ENCODE measurements at places on chromosomes 1 and 21.

DNA sequence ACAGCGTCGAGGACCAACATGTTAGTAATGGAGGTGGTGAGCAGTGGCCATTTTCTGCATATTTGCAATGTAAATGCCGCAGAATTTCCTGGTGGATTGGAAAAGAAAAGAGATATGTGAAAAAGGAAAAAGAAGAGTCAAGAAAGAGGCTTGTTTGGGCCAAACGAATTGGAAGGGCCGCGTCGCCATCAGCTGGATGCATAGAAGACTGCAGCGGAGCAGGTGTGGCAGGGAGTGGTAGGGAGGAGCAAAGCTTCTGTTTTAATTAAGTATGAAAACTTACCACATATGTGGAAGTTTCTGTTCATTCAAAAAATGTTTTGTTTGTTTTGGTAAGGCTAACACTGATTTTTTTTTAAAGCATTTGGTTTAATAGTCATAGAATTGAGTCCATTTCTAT is 690.7 kb downstream of the NCAM2 start:
- no peak for DNase-seq

GRCh38 chr1:11703357-11704193 is 12.1 kb downstream of the DRAXIN start:
- no peak for DNase-seq

DNA sequence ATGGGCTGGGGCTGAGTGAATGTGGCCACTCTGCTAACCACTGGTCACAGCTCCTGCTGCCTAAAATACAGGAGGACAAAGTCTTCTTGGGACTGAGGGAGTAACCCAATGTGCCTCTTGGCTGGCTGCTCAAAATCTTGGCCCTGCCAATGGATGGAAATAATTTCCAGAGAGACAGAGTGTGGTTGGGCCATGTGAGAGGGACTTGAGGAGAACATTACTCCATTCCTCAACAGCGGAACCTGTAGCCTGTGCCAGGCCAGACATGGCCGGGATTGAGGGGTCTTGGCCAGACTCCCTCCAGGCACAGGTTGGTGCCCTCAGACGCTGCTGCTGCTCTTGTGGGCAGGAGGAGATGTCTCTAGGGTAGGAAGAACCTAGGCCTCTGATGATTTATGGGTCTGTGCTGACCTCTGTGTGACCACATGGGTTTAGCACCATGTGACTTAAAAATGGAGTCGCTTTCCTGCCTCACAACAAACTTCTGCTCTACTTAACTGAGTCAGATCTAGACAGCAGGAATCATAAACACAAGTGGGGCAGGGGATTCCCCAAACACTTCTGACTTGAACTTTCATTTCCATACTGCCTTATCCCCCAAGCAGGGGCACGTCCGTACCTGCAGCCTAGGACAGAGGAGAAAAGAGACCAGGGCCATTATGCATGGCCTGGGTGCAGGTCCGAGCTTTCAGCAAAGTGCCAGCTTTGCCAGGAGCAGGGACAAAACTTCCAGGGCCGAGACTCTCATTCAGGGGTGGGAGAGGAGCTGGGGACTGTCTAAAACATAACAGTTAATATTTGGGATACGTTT is 79.2 kb downstream of the CD34 start:
- DNase-seq: no peak

DNA sequence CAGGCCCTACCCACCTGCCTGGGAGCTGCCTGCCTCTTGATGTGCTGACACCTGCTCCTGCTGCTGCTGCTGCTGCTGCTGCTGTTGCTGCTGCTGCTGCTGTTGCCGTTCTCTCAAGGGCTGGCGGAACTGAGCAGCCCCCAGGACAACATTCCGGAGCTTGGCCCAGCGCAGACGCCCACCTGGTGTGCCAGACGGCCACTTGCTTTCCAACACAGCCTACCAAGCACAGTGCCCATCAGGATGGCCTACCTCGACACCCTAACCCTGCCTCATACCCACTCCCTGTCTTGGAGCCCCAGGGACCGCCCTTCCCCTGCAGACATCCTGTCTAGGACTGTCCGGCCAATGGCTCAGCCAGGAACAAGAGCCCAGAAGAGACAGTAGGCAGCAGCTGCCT is 11.8 kb downstream of the DENND4B start:
- no peak for DNase-seq

DNA sequence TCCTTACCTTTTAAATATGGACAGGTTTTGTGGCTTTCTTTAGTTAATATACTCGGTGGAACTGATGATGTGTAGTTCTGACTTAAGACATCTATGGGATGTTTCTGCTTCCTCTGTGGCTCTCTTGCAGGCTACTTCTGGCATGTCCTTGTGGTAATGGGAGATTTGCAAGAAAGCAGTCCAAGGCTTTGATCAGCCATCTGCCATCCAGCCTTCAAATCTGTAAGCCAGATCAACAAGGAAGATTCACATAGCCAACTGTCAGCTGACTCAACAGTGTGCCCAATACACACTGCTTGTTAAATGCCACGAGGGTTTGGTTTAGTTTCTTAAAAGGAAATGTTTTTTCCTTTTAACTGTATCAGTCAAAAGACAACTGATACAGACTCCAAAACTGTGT is 722.2 kb upstream of the CHRM3 start:
- DNase-seq: no peak

DNA sequence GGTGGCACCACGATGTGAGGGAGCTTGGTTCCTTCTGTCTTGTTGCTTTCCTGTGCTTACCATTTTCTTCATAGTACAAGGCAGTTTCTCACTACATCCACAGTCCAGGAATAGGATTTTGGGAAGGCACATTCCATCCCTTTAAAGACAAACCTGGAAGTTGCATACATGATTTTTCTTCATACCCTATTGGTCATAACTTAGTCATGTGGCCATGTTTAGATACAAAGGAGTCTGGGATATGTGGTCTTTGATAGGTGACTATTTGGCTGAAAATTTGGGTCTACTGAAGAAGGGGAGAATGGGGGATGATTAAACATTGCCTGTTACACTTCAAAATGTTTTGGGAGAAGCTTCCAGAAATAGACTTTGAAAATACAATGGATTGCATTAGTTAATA is 7.0 kb downstream of the DYRK1A start:
- no peak for DNase-seq

GRCh38 chr21:34268493-34268892 is 95.3 kb upstream of the KCNE2 start:
- DNase-seq: no peak

- DNase-seq: no peak
These were observed 75.4 kb downstream of the TENT5C start for GRCh38 chr1:117681093-117681900.

DNA sequence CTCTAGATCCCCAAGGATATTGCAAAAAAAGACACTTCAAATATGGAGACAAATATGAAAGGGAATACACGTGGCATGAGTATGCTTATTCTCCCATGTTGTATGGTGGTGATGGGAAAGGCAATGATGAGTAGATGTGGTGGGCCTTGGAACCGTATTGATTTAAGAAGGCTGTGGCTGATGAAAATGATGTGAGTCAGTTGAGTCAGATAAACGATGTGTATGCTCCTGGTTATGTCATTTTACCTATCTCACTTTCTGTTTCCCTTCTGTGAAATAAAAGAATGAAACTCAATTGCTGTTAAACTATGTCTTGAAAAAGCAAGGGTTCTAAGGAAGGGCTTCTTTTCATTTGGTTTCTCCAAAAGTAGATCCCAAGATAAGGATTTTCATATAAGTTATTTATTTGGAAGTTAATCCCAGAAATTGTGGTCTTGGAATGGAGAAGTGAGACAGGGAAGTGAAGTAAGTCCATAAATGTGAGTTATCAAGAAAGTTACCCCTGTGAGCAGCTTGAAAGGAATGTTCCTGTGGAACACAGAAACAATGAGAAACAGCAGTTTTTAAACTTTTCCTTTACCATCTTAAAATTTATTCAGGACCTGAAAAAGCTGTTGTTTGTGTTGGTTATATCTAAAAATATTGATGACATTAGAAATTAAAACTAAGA is 292.0 kb downstream of the DUSP10 start:
- no peak for DNase-seq

DNA sequence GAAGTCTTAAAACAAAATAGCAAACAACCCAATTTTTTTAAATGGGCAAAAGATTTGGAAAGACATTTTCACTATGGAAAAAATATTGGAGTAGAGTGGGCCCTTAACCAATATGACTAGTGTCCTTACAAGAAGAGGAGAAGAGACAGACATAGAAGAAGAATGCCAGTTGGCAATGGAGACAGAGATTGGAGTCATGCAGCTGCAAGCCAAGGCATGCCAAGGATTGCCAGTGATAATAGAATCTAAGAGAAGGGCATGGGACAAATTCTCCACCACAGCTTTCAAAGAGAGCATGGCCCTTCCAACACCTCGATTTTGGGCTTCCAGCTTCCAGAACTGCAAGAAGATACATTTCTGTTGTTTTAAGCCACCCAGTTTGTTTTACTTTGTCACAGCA is 92.7 kb downstream of the RGS2 start:
- DNase-seq: no peak

GRCh38 chr1:193569096-193569982 is 382.9 kb upstream of the B3GALT2 start:
- DNase-seq: no peak

DNA sequence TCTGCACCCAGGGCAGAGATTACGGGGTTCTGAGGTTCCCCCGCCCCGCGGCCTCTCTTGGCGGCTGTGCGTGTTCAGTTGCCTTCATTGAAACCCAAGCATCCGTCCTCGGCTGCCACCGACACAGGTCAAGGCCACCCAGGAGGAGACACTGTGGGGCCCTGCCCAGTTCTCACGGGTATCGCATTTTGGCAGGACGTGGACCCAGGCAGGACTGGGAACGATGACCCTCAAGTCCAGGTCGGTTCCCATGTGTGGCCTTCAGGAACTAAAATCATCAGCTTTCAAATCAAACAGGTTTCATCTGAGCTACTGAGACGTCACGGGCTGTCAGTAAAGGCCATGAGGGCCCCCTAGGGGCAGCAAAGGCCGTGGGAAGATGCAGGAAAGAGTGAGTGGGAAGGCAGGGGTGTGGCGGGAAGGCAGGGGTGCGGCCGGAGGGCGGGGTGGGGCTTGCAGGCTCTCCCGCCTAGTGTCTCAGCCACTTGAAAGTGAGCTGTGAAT is 7.0 kb upstream of the C1orf174 start:
- peak; percentile 49 for DNase-seq

GRCh38 chr1:115331558-115332331 is 6.3 kb downstream of the NGF start:
- DNase-seq: no peak

DNA sequence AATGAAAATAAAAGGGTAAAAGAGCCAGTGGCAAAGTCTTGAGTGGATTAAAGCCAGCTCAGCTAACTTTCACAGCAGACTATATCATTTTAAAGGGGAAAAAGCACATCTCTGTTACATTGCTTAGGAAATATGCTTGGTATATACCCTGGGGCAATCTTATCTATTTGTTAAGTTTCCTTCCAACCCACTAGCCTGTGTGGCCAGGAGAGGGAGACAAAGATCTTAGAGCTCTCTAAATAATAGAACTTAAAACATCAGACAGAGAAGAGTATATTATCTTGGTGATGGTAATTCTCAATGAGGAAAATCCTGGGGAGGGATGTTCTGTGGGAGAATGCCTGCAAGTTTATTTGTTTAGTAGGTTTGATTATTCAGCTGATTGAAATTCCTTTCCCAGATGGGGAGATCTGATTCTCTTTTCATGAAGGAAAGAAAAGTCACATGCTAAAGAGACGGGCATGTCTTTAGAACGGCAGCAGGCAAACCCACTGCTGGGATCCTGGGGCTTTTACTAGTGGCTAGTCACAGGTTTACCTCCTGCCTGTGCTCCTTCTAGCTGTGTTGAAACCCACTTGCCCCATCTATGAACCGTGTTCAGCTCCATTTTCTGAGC is 3.6 kb downstream of the KCNE2 start:
- no peak for DNase-seq
